ENCODE measurements at places on chromosomes 1 and 21.

DNA sequence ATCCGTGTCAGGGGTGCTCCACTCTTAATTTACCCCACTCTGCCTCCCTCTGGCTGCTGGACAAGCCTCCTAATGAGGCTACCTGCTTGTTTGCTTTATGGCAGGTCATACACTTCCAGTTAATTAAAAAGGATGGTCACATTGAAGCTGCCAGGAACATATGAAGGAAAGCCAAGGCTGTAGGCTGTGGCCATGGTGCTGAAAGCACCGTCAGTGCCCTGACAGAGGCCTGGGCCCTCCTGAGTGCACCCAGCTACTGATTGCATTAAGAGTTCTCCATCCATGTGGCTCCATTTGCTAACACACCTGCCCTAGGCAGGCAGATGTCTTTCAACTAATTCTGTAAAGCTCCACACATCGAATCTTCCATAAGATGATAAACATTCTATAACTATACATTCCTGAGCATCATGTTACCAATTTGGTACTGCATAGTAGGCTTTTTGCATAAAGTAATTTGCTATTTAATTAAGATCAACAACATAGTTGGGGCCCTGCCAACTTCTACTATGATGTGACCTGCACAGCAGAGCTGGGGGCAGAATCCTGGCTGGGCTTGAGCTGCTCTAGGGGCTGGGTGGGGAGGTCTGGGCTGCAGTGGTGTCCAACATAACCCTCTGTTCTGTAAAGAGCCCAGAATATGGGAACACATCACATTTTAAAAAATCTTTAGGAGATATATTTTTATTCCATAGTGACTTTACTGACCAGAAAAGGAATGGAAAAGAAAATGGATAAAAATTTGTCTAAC, 224.8 kb downstream of the SIPA1L2 start:
- no peak for DNase-seq

DNA sequence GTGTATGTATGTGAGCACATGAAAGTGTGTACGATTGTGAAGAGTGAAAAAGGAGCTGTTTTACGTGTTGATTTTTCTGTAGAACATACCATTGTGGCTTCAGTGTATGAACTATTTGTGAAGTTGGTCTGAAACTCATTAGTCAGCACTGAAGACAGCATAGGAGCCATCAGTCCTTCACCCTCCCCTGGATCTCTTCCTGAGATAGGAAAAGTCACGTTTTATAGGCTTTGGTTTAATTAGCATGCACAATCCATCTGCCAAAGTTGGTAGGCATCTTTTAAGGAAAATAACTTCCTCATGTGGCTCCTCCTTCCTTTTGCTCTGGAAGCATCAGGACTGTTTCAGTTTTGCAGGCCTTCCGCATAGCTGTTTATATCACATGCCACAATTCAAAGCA, 1.4 kb upstream of the RABIF start:
- DNase-seq = no peak

DNA sequence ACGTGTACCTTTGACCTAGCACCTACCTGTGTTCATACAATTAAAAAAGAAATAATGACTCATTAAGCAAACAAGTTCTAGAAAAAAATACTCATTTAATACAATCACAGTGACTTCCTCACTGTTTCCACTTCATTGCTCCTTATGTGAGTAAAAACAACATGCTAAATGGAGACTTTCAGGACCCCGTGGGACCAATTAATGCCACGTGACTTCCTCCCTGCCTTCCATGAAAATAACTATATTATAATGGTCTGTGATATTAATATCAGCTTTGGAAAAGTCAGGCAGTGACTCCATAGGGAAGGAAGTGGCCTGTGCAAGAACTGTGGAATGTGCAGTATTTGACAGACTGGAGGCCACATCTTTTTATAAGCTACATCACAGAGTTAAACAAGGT, 337.8 kb downstream of the HLX start:
- no peak for DNase-seq

- no peak for DNase-seq
These were observed 7.5 kb downstream of the TMEM125 start for GRCh38 chr1:43277116-43277876.

GRCh38 chr1:26156285-26157038, 2.4 kb upstream of the FAM110D start:
- no peak for DNase-seq
